CD8-positive, alpha-beta T cell (primary cell): ENCODE measurements at places on chromosomes 4 and X.

DNA sequence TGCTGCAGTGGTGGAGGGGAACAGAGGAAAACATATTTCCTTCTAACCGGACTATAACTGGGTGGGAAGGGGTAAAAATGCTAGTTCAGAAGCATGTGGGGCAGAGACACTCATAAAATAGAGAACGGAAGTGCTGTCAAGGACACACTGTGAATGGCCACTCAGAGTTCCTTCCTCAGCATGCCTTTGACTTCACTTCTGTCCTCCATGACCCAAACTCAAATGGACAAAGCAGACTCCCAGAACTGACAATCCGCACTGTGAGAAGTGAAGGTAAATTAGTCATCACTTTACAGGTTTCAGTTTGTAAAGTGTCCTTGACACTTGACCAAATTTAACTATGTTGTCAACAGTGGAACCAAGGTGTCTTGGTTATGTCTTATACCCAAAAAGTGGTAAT, 30.2 kb upstream of the ELF2 start:
- no peak for DNase-seq

- no peak for DNase-seq
Measured at GRCh38 chrX:39760930-39761329, 336.8 kb downstream of the BCOR start.

DNA sequence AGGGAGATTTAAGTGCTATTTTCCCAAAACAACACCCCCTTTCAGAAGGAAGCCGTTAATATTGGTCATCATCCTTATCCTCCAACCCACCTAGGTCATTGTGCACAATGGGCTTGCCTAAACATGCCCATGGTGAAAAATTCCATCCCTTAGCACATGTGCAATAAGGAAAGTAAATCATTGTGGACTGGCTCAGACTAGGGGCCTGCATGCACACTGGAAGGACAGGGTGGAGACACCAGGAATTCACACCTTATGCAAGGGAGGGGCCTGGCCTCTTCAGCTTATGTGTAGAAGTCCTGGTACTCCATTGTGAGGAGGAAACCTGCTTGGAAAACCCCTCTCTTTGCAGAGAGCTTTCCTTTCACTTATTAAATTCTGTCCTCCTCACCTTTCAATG, 311.4 kb upstream of the NDST4 start:
- no peak for DNase-seq

DNA sequence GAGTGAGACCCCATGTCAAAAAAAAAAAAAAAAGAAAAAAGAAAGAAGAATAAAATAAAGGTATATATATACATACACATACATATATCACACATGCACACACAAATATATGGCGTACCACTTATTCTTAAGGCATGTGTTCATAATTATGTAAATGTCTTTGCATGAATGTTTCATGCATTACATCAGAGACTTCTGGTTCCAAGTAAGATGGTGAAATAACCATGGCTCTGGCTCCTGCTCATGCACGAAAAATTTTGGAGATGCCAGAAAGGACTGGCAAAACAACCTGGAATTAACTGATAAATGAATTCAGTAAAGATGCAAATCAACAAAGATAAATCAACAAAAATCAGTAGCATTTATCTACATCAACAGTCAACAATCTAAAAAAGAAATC, 19.7 kb upstream of the FHIP1A start:
- no peak for DNase-seq

DNA sequence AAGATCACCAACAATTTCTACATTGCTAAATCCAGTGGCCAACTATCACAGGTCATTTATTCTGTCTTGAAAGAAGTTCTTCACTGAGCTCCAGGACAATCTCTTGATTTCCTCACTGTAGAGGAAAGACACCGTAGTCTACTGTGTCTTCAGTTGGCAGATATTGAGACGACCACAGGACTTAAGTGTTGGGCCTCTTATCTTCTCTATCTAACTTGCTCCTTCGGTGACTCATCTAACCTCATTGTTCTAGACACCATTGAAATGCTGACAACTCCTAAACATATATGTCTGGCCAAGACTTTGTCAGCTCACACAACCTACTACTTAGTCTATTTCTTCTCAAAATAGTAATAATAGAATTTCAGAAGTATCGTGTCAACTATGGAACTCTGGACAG, 425.8 kb downstream of the ARAP2 start:
- DNase-seq: no peak

DNA sequence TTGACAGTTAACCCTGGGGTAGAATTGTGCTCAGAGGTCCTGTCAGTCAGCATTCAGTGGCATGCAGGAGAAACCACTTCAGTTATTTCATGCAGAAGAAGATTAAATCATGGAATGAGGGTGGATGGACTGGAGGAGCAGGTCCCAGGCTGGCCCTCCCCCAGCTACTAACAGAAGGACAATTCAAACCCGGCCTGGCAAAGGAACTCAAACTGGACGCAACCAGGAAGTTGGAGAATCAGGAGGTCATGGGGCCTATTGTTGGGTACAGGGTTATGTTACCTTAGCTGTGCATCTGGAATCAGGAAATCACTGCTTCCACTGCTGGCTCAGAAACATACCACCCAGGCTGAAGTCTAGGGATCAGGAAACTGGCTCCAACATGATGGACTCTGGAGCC, 121.4 kb downstream of the GPAT3 start:
- no peak for DNase-seq

- DNase-seq: no peak
Measured at GRCh38 chr4:184979461-184980124, 38.7 kb upstream of the HELT start.

DNA sequence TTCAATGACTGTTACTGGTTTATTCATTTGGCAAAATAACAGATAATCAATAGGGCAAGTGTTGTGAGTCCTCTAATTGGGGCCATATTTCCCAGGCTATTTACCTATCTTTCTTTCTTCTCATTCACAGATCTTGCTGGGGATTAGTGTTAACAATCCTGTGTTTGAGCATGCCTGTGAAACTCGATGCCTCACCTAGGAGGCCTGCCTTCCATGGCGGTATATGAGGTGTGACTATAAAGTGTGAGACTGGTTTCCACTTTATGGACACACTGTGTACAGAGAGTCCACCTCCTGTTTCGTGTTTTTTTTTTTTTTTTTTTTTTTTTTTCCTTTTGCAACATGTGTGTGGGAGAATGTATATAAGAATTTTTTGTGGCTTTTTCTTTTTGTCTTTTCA, 199.3 kb downstream of the BMPR1B start:
- DNase-seq: no peak

GRCh38 chr4:11535333-11535732, 106.6 kb upstream of the HS3ST1 start:
- no peak for DNase-seq

DNA sequence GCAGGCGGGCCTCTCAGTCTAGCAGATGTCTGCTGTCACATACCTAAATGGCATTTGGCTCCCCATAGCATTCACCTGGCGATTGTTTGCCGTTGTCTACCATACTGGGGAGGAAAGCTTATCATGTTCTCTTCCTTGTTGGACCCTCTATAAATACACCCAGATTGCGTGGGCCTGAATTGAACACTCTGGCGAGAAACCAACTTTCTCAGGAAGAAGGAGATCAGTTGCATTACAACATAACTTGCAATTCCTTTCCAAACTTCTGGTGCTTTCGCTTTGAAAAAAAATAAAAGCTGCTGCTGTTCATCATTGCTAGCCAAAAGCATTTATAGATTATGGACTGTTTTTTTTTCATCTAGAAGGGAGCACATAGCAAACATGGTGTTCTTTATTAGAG, 230.0 kb upstream of the GPC4 start:
- no peak for DNase-seq

DNA sequence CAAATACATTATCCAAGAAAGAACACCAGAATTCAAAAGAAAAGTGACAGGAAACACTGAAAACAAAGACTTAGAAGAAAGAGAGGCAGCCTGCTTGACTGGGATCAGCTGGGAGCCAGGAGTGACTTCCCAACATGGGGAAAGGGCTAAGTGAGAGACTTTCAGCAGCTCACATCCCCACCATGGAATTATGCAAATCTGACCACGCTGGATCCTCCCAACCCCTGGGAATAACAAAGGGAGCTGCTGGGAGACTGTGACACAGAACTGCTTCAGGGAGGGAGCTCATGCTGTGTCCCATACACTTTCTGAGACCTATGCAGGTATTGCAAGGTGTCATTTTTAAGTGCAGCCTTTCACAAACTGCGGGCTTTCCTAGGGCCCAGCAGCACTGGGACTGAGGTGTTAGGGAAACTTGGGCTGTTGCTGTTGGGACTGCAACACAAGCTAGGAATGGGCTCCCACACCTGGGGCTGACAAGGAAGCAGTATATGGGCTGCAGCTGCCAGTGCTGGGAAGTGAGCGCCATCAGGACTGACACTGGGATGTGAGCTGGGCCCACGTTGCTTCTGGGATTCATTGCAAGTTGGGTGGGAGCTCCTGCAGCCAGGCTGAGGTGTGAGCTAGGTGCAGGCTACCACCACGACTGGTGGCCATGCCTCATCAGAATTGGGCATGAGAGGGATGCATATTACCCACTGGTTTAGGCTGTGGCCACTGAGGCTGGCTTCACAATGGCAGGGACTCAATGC, 139.1 kb downstream of the KDR start:
- DNase-seq: no peak

DNA sequence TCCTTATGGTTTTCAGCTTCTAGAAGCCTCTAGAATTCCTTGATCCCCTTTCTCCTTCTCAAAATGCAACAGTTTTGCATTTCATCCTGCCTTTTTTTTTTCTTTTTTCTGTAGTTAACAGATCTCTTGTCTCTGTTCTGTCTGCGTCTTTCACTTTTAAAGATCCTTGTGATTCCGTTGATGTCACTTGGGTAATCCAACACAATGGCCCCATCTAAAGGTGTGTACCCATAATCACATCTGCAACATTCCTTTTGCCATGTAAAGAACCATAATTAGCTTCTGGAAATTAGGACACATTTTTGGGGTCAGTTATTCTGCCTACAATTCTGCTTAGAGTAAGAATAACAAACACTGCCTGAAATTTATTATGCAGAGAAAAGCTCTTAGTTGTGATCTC, 1180.9 kb upstream of the ADGRL3 start:
- no peak for DNase-seq

- no peak for DNase-seq
Measured at GRCh38 chr4:26289401-26289800, 31.4 kb upstream of the RBPJ start.

GRCh38 chr4:138935-139334, 14.6 kb downstream of the ZNF718 start:
- DNase-seq: no peak

- DNase-seq: no peak
Measured at GRCh38 chr4:105158837-105159236, 12.2 kb downstream of the TET2 start.

DNA sequence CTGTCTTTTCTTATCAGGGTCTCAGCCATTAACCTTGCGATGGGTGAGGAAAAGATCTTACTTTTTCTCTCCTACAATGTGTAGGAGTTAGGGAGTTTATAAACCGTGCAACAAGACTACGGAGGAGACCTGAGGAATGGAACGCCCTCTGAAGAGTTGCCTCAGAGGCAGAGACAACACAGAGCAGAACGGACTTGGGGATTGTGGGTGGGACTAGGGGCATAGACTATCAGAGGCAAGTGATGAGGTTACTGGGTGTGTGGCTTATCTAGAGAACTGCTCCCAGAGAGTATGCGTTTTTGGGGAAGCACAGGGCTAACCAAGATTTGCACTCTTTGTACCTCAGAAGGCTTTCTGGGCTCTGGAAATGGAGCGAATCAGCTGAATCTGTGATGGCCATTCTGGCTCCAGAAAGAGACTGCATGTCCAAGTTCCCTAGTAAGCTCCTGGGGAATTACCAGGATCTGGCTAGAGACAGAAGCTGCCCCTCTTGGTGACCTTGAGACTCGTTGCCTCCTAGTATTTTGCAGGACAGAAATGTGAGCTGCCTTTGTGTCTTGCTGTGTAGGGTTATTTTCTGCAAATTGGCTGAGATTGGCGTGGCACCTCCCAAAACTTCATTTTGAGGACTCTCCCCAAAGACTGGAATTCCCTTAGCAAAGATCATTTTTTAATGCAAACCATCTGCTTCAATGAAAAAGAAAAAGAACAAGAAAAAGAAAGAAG, 118.9 kb downstream of the ARSF start:
- no peak for DNase-seq

DNA sequence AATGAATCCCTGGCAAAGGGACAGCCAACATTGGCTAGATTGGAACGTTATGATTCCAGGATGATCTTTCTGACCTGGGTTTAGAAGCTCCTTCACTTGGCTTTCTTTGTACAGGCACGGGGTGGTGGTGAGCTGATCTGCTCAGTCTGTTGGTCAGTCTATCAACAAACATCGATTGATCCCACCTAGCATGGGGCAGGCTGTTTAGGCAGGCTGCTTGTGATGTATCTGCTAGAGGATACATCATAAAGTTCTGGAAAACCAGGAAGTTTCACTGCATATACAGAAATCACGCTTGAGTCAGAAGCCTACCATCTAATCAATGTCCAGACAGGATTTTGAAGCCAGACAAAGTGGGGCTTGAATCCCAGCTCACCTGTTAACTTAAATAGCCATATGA, 6.9 kb downstream of the FRMD7 start:
- no peak for DNase-seq

DNA sequence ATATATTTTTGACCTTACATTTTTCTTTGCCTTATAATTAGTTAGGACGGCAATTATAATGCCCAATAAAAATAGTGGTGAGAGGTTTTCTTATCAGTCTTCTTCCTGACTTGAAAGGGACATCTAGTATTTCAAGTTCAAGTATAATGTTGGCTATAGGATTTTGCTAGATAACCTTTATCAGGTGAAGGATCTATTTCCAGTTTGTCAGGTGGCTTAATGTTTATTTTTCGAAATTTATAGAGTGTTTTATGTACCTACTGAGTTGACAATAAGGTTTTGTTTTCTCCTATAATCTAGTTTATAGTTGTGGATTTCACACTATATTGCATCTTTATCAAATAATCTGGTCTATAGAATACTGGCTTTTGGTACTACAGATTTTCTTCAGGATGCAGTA, 351.8 kb upstream of the FGF13 start:
- no peak for DNase-seq

- DNase-seq: no peak
Measured at GRCh38 chr4:56696056-56696455, 15.0 kb upstream of the HOPX start.

DNA sequence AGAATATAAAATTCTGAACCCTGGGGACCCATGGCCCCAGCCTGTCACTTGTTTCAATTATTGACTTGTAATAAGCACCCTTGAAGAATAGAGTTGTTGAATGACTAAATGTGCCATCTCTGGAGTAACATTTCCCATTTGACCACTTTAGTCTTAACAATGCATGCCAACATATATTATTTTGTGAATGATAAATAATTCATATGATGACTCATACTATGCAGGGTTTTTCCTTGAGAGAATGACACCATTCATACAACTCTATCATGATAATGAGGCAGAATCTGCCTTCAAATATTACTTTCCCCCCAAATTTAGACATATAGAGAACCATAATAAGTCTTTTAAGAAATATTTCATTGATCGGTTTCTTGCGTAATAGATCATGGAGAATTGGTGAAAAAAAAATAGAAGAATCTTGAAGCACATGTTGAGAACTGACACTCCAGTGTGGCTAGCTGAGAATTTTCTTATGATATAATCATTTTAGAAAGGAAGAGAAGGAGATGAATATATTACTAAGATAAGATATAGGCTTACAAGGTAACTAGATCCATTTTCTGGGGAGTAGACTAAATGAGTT, 404.5 kb downstream of the GRXCR1 start:
- no peak for DNase-seq

GRCh38 chrX:16087076-16087475, 36.3 kb upstream of the GRPR start:
- no peak for DNase-seq
